Stimulated activated CD8-positive, alpha-beta memory T cell treated with anti-CD3 and anti-CD28 coated beads, Interleukin-4, amount 100 ng/mL, for 4 hours (primary cell): ENCODE measurements at places on chromosomes 2 and 18.

DNA sequence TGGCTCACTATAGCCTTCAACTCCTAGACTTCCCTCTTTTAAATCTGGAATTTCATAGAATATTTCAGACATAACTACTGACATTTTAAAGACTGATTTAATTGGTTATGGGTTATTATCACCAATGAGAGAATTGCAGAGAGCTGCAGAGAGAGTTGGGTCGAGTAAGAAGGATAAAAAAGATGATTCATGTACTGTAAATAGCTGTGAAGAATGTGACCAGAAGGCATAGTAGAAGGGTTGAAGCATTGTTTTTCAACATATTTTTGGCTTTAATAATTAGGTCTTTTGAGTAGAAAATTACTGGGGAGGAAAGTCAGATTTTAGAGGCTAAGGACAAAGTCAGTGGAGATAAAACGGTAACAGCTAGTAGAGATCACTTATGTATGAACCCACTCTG is 503.2 kb upstream of the SLC8A1 start:
- DNase-seq = no peak

- DNase-seq = no peak
These were observed 29.7 kb downstream of the FAM228A start for GRCh38 chr2:24204505-24204904.

DNA sequence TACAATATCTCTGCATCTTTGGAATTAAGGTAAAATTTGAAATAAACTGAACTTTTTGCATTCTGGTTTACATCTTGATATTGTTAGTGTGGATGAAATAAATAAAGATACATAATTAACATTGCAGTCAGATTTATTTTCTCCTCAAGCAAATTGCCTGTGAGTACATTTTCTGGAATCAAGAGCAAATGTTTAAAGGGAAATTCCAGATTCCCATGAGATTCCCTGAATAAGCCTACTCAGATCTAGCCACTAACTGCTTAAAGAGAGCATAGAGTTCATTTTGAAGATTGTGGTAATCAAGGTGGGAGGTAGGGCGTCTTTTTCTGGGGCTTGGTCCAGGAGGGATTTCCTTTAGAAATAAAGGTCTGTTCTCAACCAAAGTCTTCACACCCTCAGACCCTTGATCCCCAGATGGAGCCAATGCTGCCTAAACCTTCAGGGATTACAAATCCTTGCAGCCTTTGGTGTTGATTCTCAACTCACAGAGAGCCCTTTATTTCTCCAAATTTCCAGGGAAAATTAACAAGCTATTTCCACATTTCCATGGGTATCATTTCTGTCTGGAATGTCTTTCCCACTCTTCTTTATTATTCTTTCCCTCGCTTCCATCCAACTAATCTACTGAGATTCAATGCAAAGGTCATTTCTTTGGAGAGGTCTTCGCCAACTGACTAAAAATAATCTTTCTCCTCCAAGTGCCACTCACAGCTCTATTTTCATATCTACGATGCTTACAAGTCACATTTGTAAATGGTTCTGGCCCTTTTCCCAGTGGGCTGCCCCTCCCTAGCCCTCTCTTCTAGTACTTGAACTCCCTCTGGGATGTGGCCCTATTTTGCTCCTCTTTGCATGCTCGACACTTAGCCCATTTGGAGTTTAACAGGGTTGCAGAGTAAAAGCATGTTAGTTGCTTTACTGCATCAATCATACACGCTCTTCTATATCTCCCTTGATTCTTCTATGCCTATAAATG is 79.8 kb upstream of the SPATS2L start:
- DNase-seq = no peak

- DNase-seq = no peak
These were observed 2.4 kb downstream of the SMCHD1 start for GRCh38 chr18:2657788-2658458.

GRCh38 chr2:115908731-115909130 is 1466.3 kb downstream of the DPP10 start:
- DNase-seq = no peak

- no peak for DNase-seq
These were observed 21.9 kb downstream of the TRABD2A start for GRCh38 chr2:84858937-84859336.

GRCh38 chr2:3563521-3563976 is 5.4 kb upstream of the RNASEH1 start:
- no peak for DNase-seq

- no peak for DNase-seq
These were observed 35.0 kb upstream of the EVA1A start for GRCh38 chr2:75595541-75596395.

- DNase-seq = no peak
These were observed 157.0 kb upstream of the SERPINE2 start for GRCh38 chr2:224195925-224196571.

- DNase-seq = no peak
These were observed 13.5 kb upstream of the FEZ2 start for GRCh38 chr2:36611316-36611990.

DNA sequence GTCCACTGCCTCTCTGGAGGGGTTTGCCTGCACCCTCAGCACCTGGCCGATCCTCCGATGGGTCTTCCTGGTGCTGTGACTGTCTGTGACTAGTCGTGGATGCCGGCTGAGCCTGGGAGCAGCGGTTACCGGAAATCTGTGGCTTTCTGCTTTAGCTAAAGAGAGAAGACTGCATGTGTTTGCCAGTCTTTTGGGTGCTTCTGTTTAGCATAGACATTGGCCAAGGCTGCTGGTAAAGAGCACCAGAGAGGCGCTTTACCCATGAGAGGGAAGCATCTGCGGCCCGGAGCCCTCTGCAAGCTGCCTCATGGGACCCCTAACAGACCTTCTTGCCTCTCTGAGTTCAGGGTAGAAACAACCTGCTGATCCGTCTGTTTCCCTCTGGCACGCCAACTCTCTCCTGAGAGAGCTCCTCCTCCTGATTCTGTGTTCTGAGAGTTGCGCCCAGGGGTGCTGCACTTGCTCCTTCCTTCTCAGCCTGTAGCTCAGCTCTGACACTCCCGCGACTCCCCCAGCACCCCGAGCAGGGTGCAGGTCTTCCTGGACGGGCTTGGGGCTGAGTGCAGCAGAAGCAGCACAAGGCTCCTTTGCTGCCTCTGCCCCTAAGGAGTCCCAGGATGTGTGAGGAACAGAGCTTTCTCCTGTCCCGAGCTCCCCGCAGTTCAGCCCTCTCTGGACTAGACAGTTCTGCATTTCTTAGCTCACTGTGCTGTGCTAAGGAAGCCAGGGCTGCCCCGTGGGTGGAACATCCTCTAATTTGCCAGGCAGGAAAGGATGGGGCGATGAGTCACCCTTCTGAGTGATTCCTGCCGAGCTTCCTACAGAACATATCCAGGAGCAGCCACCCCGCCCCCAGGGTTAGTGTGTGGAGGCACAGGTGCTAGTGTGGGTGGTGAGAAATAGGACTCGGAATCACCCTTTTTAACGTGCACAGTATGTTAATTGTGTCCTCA is 203.2 kb downstream of the SH3RF3 start:
- no peak for DNase-seq

DNA sequence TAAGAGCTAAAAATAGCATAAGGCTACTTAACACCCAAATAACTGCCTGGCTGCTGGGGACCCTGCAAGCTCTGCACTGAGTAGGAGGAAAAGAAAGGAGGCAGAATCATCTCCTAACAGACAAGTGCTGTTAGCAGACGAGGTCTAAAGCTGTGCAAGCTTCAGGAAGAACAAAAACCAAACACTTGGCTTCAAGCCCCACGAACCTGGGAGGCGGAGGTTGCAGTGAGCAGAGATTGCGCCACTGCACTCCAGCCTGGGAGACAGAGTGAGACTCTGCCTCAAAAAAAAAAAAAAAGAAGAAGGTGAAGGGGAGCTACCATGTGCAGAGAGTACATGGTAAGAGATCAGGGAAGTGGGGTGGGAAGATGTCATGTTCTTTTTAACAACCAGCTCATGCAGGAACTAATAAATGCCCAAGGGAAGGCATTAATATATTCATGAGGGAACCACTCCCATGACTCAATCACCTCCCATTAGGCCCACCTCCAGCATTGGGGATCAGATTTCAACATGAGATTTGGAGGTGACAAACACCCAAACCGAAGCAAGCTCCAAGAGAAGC is 28.8 kb upstream of the INO80C start:
- no peak for DNase-seq

DNA sequence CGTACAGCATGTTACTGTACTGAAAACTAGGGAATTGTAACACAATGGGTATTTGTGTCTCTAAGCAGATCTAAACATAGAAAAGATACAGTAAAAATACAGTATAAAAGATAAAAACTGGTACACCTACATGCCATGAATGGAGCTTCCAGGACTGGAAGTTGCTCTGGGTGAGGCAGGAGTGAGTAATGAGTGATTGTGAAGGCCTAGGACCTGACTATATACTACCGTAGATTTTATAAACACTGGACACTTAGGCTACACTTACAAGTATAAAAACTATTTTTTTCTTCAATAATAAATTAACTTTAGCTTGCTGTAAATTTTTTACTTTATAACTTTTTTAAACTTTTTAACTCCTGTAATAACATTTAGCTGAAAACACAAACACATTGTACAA is 324.4 kb upstream of the TNP1 start:
- DNase-seq = no peak

GRCh38 chr2:12291303-12291702 is 425.4 kb upstream of the TRIB2 start:
- DNase-seq = no peak

DNA sequence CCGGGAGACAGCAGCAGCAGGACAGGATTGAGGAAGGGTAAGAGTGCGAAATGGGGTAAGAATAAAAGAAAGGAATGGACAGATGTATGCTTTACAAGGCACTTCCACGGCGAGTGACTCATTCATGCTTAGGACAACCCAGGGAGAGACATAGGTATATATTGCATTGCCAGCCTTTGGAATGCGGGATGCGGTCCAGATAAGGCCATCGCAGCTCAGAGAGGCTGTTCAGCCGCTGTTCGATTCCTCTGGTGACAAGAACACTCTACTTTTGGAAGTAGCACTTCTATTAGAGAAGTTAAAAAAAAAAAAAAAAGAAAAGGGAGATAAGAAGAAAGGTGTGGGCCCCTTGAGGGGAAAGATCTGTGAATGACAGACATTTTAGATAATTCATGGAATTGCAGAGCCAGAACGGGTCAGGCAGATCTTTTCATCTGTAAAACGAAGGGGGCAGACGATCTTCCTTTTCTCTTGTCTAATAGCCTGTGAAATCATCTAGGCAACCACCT is 819 bp upstream of the NCOA1 start:
- DNase-seq = no peak

GRCh38 chr2:240387669-240388358 is 47.6 kb upstream of the GPC1 start:
- no peak for DNase-seq

DNA sequence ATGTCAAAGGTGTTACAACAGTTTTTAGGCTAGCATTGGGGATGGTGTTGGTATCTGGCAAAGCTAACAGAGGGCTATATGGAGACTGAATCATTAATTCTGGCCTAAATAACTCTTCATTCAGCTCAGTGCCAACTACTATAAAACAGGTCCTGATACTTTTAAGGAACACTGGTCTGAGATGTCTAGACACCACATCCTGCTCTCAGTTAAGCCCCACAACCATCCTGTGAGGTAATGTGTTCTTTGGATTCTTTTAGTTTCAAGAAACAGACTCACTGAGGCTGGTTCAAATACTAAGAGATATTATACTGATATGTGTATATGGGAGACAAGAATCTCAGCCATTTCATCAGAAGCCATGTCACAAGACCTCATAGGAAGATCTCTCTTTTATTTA is 14.2 kb upstream of the HK2 start:
- no peak for DNase-seq

GRCh38 chr2:150426724-150427123 is 60.7 kb downstream of the RND3 start:
- DNase-seq = no peak

DNA sequence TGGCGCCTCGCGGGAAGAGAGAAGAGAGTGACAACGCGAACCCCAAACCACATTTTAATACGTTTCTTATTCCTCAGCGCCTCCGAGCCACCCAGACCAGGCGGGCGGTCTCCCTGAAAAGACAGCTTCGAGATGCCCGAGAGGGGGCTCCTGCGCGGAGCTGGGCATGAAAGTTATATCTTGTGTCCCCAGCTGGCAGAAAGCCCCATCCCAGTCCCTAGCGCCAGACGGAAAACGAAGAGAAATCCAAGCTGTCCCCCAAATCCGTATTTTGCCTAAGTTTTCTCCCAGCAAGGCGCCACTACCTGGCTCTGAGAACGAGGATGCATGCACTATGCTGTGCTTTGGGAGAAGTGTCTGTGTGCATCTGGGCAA is 797 bp downstream of the NXPH2 start:
- no peak for DNase-seq

DNA sequence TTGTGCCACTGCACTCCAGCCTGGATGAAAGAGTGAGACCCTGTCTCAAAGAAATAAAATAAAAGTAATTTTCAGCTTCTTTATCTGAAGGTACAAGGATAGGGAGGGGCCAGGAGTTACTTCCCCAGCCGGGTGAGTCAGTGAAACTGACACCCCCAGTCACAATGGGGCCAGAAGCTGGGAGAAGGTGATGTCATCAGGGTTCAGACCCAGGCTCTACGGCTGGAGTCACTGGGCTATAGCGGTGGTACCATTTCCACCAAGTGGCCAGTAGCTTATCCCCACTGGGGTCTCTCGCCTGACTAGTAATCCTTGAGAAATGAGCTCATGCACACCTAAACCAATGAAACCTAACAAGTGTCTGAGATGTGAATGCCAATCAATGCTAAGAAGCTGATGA is 107.9 kb downstream of the ALPK2 start:
- no peak for DNase-seq

GRCh38 chr18:3879114-3879835 is 429.3 kb downstream of the TGIF1 start:
- DNase-seq = no peak

DNA sequence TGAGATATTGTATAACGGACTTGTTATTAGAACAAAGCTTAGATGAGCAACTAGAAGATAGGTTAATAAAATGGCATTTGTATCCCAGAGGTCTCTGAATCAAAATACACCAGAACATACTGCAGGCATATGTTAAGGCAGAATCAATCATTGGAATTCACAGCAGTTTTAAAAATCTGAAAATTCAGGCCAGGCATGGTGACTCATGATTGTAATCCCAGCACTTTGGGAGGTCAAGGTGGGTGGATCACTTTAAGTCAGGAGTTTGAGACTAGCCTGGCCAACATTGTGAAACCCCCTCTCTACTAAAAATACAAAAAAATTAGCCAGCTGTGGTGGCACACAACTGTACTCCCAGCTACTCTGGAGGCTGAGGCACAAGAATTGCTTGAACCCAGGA is 405.2 kb downstream of the ZEB2 start:
- DNase-seq = no peak

GRCh38 chr18:34661464-34662087 is 48.5 kb upstream of the DTNA start:
- DNase-seq = no peak

GRCh38 chr2:218954541-218955300 is 4.7 kb upstream of the CDK5R2 start:
- no peak for DNase-seq

- no peak for DNase-seq
These were observed 48.6 kb upstream of the GPR17 start for GRCh38 chr2:127597046-127597983.

DNA sequence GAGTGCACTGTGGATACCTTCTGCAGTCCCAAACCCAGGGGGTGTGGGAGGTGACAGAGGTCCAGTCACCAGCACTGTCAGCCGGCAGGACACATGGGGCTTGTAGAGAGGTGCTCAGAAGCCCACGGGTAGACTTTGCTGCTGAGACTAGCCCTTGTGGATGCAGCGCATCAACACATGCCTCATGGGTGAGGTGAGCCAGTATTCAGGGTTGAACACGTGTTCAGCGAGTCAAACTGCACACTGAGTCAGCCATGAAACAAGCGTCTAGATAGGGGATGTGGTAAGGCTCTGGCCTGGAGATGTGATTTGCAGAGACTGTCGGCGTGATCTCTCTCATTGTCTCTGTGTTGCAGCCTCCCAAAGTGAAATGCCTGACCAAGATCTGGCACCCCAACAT is 35.8 kb upstream of the SCLY start:
- no peak for DNase-seq
